ENCODE measurements at places on chromosomes 4 and X.

DNA sequence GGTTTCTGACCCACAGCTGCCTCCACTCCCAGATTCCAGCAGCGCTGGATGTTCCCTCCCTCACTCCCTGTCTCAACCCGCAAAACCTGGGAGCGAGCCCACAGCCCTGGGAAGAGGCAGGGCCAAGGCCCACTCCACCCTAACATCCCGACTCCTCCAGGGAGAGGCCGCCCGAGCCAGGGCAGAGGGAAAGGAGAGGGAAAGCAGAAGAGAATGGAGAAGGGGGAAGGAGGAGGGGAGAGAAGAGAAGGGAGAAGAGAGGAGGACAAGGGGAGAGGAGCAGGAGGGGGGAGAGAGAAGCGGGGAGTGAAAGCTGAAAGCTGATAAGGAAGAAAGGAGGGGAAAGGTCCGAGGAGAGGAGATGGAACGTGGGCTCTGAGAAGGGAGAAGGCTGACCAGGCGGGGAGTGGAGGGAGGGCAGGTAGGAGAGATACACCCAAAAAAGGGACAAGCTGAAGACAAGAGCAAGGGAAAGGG lies 120.2 kb upstream of the PJA1 start:
- no peak for DNase-seq

GRCh38 chrX:149506349-149506748 lies 1.2 kb upstream of the IDS start:
- DNase-seq, result no peak

DNA sequence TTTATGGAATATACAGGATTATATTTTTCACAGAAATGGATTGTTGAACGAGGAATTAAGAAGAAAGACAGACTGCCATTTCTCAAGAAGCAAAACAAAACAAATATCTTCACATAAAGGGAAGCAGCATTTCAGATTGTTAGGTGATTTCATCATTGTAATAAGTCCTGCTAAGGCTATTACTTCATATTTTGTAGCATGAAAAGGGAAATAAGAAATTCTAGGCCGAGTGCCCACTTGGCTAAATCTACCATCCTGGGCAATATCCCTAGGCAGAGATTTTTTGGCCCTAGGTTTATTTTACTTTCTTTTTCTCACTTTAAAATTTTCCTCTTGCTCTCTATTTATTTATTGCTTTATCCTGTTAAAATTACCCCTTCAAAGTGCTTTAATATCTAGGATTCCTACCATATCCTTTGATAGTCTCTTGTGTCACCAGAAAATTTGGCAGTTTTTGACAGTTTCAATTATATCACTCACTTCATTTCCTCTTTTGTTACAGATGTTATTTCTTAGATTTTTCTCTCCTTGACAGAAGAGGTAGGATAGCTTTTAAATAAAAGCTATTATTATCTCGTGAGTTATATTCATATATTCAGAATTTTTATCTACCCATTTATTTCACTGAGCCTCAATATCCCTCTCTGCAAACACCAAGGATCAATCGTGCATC lies 142.3 kb downstream of the PDGFC start:
- DNase-seq, result no peak

GRCh38 chr4:134219043-134219442 lies 17.5 kb upstream of the PABPC4L start:
- no peak for DNase-seq

GRCh38 chr4:159545556-159545955 lies 442.7 kb downstream of the RAPGEF2 start:
- DNase-seq, result no peak

DNA sequence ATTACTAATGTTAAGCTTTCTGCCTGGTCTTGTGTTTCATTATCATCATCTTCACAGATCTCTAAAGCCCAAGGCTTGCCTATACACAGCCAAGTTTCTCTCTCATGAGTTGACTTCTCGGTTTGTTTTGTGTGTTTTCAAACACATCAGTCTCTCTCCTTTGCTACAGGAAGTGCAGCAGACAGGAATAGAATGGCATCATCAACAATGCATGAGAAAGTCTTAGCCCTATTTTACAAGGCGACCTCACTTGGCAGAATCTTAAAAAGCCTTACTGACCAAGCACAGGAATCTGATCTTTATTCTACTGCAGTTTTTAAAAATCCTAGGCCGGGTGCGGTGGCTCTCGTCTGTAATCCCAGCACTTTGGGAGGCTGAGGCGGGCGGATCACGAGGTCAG lies 36.8 kb downstream of the CC2D2A start:
- DNase-seq, result no peak

DNA sequence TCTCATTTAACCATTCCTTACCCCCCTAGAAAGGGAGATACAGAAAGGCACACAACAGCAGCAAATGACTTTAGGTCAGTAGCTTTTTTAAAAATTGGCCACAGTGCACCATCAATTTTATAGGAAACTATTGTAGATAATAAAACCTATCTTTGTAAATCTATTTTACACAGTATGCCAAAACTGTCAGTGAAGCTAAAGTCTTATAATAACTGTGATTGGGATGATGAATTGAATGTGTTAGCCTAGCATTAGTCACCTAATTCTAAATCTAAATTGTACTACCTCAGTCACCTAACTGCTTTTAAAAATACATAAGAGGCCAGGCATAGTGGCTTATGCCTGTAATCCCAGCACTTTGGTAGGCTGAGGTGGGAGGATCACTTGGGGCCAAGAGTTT lies 44.2 kb downstream of the SH3RF1 start:
- no peak for DNase-seq

DNA sequence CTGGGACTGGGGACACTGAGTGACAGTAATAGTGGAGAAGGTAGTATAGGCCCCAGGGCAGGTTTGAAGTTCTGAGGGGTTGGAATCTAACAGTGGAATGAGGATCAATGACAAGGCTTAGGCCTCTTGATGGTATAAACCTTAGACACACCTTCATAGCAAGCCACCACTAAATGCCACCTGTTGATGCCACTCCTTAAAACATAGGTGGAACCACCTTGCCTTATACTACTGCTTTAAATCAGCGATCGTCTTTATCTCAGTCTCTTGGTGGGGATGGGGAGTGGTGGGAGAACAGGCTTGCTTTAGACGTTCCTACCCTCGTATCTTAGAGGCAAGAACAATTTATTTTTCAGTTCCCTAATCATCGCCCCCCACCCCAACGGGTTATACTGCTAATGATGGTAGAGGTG lies 1.2 kb downstream of the RAB33B start:
- DNase-seq, result no peak

GRCh38 chr4:111323916-111324315 lies 701.0 kb upstream of the PITX2 start:
- no peak for DNase-seq

DNA sequence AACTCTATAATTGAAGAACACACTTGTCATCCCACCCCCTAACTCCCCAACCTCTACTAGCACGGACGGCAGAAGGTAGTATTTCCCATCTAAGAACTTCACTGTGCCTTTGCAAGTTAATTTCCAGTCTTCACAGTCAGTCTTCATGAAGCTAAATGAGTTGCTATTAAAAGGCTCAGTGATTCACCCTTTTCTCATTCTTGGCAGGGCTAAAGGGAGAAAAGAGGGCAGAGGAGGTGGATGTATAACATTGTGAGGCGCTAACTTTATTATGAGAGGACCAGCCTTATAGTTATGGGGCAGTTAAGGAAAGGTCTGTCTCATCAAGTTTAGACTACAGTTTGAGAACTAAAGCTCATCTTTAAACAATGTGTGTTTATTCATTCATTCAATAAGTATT lies 161.0 kb upstream of the S100G start:
- DNase-seq, result no peak

GRCh38 chrX:155071694-155072280 lies 479 bp downstream of the BRCC3 start:
- DNase-seq, result no peak

DNA sequence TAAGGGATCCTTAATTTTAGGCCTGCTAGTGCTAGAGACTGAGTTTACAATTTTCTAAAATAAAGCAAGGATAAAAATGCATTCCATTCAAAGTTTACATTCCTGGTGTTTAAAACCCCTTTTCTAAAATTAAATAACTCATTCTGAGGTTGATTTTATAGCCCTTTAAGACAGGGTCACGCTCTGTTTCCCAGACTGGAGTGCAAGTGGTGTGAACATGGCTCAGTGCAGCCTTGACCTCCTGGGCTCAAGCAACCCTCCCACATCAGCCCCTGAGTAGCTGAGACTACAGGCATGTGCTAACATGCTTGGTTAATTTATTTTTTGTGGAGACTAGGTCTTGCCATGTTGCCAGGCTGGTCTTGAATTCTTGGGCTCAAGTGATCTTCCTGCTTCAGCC lies 6.8 kb upstream of the CDKL2 start:
- no peak for DNase-seq

GRCh38 chr4:63226229-63226628 lies 1183.0 kb downstream of the TECRL start:
- DNase-seq, result no peak

DNA sequence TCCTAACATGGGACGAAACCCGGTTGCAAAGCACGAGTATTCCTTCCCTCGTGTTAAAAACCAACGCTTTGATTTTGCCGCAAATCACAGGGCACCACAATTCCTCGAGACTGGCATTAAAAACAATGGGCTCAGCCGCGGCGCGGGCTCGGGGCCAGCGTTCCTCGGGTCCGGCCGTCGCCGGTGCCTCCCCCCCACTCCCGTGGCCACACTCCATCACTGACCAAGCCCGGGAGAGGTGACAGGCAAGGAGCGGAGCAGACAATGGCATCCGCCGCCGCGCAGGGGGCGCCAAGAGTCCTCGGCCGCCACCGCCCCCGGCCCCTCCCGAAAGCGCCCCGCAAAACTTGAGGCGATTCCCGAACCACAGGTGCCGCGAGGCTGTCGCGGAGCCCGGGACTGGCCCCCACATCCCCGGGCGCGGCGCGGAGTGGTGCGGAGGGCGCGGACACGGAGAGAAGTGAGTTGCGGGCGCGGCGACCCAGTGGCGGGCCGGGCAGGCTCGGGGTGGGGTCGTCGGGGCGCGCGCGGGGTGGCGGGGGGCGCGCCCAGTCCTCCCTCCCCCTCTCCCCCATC lies 445 bp downstream of the AP1S2 start:
- peak; percentile 30 for DNase-seq

DNA sequence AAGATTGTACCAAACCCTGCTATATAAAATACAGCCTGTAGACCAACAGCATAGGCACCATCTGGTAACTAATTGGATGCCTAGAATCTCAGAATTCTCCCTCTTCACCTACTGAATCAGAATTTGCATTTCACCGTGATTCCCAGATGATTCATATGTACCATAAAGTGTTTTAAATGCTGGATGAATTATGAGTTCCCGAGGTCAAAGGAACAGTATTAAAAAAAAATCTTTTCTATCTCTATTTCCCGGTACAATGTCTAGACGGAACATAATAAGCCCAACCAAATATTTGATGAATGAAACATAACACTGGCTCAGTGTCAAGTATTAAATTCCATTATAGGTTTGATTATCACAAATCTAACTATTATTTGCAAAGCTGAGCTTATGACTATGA lies 280.0 kb downstream of the ANKRD50 start:
- DNase-seq, result no peak

GRCh38 chr4:89496851-89497250 lies 189.3 kb upstream of the GPRIN3 start:
- DNase-seq, result no peak

GRCh38 chr4:112327965-112328733 lies 31.0 kb downstream of the ALPK1 start:
- peak; percentile 29 for DNase-seq

GRCh38 chr4:14596028-14596427 lies 406.3 kb upstream of the CPEB2 start:
- DNase-seq, result no peak

DNA sequence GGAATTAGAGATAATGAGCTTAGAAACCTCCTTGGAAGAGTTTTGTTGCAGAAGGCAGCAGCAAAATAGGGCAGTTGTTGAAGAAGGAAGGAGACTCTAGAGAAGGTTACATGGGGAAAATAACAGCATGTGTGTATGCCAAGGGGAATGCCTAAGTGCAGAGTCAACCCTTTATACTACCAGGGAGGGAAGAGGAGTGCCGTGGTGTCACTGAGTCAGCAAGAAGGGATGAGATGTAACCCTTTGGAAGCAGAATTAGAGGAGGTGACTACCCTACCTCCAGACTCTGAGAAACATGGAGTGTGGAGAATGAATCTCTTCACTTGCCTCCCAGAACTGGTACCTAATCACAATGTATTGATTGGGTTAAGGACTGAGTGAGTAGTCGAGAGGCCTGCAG lies 6.7 kb upstream of the GABRE start:
- DNase-seq, result no peak

- DNase-seq, result no peak
Observed at GRCh38 chr4:42417550-42417949, 20.3 kb downstream of the SHISA3 start.

- no peak for DNase-seq
Observed at GRCh38 chrX:43682726-43683125, 26.6 kb downstream of the MAOA start.

GRCh38 chrX:29110041-29110440 lies 522.8 kb downstream of the IL1RAPL1 start:
- DNase-seq, result no peak

DNA sequence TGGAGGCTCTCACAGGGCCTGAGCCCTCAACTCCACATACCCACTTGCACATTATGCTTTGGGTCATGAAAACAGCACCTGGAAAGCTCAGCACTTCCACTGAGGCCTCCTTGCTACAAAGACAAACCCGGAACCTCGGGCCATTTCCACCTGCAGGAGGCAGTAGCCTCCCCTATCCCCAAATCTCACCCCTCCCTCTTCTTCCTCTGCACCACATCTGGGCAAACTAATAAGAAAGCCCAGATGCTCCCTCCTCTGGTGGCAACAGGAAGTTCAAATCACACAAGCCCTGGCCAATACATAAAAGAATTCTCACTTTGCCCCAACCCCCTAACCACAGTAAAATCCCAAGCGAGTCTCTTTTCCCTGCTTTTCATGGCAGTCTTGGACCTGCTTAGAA lies 136.4 kb downstream of the MAPK10 start:
- peak; percentile 39 for DNase-seq

- no peak for DNase-seq
Observed at GRCh38 chrX:150715184-150715583, 22.0 kb downstream of the MTMR1 start.

DNA sequence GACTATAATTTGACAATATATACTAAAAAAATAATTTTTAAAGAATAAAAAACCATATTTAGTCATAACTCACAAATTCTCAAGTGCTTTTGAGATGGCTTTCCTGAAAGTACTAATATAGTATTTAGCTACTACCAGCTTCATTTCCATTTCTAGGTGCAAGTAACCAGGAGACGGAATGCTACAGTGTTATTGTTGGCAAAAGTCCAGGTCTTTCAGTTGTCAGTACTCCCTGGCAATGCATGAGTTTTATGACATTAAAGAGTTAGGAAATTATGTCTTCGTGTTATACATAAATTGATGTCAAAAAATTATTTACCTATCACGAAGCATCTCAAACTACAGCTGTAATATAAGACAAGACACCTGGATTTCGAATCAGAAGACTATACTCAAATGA lies 45.0 kb downstream of the TMEM47 start:
- no peak for DNase-seq

DNA sequence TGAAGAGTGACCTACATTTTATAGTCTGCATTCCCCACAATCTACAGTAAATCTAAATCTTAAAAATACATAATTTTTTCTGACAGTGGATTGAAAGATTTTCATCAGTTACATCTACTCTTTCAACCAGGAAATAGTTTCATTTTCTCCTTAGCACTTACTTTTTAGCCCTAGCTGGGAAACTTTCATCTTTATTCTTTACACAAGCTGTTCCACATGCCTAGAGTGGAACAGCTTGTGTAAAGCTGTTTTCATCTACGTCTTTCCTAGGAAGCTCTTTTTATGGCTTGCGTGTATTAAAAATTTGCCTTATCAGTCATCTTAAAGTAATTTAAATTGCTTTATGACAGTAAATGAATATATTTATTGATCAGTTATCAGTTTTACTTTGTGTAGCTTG lies 40.5 kb downstream of the RBPJ start:
- DNase-seq, result no peak

- DNase-seq, result no peak
Observed at GRCh38 chr4:81628489-81628888, 156.8 kb upstream of the RASGEF1B start.
